ENCODE measurements at places on chromosomes 16 and 17.

DNA sequence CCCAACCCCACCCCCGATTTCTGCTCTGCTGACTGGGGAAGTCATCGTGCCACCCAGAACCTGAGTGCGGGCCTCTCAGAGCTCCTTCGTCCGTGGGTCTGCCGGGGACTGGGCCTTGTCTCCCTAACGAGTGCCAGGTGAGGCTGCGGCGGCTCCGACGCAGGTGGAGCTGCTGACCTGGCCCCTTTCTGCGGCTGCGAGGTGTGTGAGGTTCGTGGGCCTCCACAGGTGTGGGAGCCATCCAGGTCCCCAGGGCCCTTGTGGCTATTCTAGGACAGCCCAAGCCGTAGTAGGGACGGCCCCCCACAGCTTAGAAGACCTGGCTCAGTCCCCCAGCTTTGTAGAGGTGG, 3.0 kb downstream of the UBE2I start:
- DNase-seq: no peak

DNA sequence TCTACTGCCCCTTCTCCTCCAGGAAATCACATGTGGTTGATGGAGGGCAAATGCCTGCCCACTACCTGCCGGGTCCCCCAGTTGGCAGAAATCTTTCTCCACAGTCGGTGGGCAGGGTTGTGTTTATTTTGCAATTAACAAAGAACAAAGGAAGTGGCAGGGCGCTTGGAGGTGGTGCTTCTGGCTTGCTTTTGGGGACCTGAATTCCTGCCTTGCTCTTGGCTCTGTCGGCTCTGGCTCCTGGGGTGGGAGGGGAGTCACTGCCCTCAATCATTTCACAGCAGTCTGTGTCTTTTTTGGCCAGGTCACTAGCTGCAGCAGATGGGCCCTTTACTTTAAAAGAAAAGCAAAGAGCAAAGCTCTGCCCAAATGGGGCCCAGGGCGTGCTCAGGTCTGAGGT, 69.2 kb downstream of the C16orf78 start:
- DNase-seq: no peak

GRCh38 chr17:11302401-11303186, 61.6 kb downstream of the SHISA6 start:
- no peak for DNase-seq

DNA sequence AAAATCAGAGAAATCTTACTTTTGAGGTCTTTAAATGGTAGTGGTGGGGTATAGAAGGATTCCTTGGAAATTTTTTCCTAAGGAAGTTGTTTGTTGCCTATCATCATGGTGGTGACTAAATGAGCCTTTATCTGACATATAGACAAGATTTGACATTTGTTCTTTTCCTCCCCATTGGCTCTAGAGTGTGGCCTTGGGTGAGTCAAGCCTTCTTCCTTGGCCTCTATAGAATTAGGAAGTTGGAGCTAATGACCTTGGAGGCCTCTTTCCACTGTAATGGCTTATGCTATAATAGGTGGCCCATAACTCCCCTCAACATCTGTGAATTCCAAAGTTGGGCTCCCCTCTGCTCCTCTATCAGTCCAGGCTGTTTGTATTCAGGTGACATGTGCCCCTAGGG, 79.1 kb upstream of the HNF1B start:
- DNase-seq: no peak

DNA sequence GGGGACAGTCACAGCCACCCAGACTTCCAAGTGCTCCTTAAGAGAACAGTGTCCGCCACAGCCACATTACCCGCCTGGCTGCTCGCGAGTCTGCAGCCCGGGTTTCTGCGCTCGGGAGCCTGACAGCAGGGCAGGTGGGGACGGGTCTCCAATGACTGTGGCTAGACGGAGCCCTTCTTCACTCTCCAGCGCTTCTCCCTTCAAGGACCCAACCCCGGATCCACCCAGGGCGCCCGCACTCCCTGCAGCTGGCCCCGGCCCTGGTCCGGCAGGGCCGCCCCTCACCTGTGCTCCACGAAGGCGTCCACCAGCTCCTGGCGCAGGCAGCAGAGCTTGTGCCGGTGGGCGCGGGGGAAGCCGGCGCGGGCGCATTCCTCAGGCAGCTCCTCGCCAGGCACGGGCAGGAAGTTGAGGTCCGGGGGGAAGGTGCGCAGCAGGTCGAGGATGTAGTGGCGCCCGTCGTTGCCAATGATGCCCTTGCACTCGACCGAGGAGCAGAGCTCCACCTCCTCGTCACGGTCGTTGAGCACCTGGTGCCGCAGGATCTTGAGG, 13.9 kb downstream of the CLUH start:
- DNase-seq: no peak
